Stimulated activated naive CD8-positive, alpha-beta T cell treated with anti-CD3 and anti-CD28 coated beads, Interleukin-15, amount 100 ng/mL, for 72 hours (primary cell): ENCODE measurements at places on chromosomes 13 and 19.
A peak's percentile ranks its signal among the peaks of the same experiment; 100 is the strongest.

GRCh38 chr13:52838433-52839107, 9.9 kb downstream of the PCDH8 start:
- no peak for DNase-seq

- DNase-seq: no peak
Measured at GRCh38 chr13:44848920-44849676, 140.2 kb downstream of the NUFIP1 start.

GRCh38 chr19:42115705-42116104, 16.5 kb downstream of the POU2F2 start:
- DNase-seq: no peak

DNA sequence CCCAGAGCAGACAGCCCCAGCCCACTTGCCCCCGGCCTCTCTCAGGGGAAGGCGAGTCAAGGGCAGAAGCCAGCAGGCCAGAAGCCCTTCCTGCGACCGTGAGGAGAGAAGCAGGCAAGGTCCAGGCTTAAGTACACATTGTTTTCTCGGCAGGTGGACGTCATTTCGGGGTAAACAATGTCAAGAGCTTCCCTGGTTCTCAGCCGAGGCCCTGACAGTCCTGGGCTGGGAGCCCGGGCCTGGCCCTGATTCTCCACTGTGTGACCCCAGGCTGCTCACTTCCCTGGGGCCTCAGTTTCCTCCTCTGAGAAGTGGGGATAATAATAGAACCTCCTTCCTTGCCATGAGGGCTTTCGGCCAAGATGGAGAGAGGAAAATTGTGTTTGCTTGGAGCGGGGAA, 19.4 kb downstream of the PLVAP start:
- no peak for DNase-seq

- DNase-seq: no peak
Measured at GRCh38 chr13:20247403-20247802, 15.3 kb upstream of the GJB6 start.

GRCh38 chr19:50266896-50267295, 62.3 kb downstream of the KCNC3 start:
- peak; percentile 11 for DNase-seq

GRCh38 chr13:63983366-63983765, 2567.7 kb upstream of the PCDH20 start:
- DNase-seq: no peak

- DNase-seq: no peak
Measured at GRCh38 chr19:55016017-55016416, 22.0 kb downstream of the GP6 start.

DNA sequence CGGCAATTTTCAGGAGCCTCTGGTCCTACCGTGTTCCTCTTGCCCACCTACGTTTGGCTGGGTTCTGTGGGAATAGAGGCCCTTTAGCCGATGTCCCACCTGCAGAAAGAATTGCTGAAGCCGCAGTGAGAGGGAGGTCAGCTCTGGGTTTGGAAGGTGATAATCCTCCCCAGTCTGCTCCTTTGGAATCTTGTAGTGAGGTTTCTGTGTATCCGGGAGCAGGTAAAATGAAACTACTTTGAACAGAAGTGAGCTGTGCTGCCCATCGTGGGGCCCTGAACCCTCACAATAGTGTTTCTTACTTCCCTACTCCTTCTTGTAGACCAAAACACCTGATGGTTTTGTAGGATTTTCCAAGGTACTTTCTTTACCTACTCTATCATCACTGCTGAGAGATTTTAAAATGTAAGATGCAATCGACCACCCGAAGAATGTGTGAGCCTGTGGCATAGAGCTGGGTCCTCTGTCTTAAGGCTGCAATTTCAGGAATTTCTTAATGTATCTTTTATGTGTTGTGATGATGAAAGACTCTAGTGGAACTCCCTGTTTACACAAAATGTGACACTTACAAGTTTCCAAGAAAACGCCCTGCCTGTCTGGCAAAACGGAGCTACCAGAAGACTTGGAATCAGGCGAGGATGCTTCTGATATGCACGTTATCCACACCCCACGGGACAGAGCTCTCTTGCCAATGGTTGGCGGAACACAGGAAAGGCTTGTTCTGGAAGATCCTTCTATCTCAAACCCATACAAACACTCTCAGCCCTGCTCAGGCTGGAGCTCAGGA, 76.1 kb downstream of the RGCC start:
- no peak for DNase-seq

- no peak for DNase-seq
Measured at GRCh38 chr13:39224671-39225240, 186.5 kb downstream of the NHLRC3 start.

- DNase-seq: no peak
Measured at GRCh38 chr13:37163641-37164265, 58.3 kb upstream of the CSNK1A1L start.

DNA sequence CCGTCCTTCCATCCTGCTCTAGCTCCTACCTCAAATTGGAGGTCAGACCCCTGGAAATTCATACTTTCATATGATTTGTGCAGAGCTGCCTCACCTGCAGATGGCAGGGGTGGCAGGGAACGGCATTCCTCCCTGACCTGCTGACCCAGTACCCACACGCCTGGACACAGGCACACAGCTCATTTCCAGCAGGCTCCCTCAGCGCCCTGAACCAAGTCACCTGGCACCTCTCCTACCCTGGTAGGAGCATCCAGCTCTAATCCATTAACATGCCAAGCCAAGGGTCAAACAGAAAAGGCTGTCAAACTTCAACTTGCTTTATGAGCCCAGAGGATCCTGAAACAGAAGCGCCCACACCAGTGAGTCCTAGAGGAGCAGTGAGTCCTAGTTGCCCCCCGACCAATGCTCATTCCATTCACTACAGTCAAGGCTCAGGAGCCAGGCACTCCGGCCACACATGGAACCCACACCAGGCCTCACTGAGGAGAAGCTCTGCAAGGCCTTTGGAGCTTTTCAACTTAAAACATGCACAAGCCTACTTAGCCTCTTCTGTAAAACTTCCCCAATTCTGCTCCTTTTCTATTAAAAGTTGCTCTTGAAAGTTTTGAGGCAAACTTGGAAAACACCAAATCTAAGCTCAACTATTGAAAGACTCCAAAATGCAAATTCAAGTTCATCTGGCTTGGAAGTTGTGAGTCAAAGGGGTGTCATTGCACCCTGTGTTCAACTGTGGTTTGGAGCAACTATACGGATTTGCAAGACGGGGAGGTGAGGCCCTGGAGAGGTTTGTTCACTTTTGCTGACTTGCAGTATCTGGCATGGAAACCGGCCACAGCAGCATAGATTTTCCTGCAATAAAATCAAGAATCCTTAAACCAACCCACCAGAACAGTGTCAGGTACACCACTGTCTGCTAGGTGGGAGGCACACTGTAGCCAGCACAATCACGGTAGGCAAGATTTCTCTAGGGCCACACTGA, 96.7 kb downstream of the CRYL1 start:
- DNase-seq: no peak

DNA sequence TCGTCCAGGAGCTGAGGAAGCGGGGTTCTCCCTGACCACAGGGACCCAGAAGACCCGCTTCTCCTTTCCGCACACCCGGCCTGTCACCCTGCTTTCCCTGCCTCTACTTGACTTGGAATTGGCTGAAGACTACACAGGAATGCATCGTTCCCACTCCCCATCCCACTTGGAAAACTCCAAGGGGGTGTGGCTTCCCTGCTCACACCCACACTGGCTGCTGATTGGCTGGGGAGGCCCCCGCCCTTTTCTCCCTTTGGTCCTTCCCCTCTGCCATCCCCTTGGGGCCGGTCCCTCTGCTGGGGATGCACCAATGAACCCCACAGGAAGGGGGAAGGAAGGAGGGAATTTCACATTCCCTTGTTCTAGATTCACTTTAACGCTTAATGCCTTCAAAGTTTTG, 18.9 kb downstream of the VASP start:
- no peak for DNase-seq

GRCh38 chr13:104641309-104641708, 1575.1 kb upstream of the SLC10A2 start:
- DNase-seq: no peak

DNA sequence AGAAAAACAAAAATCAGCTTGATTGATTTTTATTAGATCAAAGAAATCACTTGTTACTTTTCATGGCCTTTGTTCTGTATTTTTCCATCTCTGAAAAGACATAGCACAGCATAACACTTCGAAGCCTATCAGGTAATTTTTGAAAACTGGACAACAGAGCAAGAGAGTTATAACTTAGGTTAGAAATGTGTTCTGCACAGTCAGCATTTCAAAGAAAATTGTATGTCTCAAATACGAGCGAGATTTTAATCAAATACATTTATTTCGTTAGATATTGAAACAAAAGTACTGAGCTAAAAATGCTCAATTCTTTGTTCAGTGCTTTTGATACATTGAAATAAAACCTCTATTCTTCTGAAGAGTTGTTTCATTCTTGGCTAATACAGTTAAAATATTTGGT, 144.1 kb upstream of the SLC10A2 start:
- no peak for DNase-seq

DNA sequence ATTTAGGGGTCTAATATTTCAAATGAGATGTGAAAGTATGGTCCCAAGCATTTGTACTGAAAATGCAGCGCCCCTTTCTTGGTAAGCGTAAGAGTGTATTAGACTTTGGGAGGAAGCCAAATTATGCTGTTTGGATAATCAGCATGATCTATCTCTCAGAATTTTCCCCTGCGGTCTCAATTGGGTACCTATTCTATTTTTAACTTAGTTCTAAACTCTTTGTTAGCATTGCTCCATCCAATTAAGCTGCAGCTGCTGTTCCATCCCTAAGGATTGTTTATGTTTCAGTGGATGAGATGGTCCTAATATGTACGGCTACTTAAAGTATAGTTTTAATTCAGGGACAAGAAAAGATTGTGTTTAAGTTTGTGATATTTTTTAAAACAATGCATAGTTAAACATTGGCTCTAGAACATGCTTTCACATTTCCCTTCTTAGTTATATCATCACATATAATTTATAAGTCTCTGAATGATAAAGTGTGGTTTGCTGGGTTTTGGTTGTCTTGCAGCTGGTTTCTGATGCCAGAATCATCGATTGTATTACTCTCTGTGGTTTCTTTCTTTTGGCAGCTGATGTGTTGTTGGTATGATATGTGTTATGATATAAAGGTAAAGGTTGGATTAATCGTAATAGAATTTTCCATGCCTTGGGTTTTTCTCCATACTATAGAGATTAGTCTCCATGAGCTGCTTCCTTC, 15.0 kb downstream of the POLR1D start:
- no peak for DNase-seq
